ENCODE measurements at places on chromosomes 3 and 15.

DNA sequence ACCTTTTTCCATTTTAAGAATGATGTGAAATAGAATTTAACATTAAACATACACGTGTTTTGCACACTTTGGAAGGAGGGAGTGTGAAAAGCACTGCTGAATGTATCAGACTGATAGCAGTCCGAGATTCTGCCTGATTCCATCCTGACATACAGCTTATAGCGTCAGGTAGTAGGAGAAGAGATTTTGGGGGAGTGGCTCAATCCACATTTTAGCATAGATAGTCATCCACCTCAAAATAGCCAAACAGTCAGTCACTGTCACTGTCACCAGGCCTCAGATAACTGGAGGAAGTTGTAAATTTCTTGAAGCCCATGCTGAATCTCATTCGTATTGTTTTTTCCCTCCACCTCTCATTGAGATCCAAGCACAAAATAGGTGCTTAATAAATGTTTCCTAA is 35.4 kb upstream of the ARHGEF26 start:
- no peak for DNase-seq

DNA sequence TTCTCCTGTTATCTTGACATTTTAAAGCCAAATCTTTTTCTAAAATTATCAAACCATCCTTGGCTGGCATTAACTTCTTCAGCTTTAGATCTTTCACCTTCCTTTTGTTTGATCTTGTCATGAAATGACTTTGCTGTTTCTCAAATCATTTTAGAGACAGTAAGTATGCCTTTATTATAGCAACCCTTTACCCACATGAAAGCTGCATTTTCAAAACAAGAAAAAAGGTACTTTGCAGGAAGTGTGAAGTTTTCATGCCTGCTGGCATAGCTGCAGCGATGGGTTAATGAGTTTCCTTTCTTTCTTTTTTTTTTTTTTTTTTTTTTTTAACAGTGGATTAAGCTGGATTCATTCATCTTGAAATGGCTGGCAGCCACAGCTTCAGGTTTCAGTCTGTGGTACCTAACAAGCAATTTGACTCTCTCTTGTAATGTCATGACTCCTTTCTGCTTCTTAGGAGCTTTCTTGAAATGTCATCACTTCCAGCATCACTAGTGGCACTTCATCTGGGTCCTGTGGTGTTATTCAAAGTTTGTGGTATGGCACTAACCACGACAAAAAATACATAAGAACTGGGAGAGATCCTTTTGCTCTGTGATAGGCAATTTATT is 18.8 kb downstream of the SLC25A26 start:
- DNase-seq = no peak

DNA sequence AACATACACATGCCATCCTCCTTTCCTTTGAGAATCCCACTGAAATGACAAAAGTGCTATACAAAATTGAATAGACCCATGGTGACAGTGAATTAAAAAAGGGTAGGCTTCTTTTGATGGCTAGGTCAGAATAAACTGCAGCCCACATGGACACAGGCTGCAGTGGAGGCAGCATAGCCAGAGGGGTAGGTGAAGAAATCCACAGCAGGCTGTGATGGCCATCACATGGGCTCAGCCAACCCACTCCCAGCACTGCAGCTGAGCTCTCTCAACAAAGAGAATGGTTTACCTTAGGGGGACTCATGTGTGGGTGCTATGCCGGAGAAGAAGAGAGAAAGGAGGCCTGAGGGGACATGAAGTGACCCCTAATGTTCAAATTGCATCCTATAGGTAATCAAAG is 331.1 kb downstream of the CHST2 start:
- DNase-seq = no peak

DNA sequence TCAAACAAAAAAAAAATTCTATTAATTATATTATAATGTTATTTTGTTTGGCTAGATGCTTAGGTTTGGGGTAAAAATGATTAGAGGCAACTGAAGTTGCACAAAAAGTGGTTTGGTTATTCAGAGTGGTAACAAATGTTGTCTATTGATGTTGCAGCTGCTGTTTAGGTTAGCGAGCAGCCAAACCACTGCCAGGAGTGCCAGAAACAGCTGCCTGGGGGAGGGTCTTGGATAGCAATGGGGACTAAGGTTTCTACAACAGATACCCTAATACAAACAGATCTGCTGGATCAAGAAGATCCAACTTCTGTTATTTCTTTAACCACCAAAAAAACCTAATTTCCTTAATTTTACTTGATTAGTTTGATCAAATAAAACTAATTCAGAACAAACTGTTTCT is 26.6 kb downstream of the BTLA start:
- DNase-seq = no peak

GRCh38 chr3:8253201-8253600 is 248.4 kb upstream of the LMCD1 start:
- no peak for DNase-seq

DNA sequence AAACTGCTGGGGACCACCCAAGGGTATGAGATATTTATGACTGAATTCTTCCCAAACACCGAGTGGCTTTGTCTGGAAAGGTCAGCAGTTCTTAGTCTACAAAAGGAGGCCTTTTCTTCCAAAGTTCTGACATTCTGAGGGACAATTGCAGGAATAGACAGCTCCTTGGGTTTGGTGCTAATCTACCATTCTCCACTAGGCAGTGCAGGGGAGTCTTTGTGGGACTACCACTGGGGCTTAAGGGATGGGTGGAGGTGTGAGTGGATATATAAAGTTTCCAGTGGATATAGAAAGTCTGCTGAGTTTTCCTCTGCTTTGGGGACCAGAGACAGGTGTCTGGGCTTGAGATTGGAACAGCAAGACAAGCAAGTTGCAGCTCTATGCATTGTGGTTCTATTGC is 62.7 kb downstream of the EXOG start:
- no peak for DNase-seq
